ENCODE measurements at places on chromosomes 4 and X.

DNA sequence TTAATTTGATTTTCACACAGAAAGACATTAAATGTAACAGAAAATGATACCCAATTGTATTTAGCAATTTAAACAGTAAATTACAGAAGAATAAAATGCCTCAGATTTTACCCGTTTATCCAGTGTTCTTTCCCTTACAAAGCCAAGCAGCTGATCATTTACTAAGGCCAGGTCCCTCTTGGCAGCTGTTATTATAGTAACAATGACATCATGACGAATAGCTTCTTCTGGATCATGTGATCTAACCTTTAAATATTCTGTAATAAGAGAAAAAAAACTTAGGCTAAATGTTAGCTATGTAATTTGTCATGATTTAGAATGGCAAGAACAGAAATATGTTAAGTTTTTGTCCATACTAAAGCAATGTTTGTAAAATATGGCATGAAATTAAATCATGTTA lies 69.4 kb downstream of the PDS5A start:
- no peak for DNase-seq

GRCh38 chr4:87946766-87947165 lies 28.7 kb upstream of the SPP1 start:
- DNase-seq: no peak

DNA sequence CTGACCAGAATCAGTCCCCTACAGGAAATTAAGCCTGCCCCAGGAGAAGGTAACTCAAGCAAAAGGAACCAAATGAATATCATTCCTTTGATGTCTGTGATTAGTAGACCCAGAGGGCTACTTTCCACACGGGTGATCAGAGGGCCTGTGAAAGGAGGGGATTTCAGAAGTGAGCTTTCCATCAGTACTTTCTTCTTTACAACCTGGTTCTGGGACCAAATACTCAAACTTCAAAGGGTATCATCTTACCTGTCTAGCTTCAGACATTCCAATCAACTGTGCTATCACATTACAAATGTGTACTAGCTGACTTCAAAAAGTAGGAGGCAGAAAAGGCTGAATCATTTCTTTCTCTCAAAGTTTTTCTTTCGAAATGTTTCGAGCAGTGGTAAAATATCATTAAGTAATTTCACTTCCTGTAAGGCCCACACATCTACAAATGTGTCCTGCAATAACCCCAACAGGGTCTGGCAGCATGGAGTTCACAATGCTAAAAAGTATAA lies 23.9 kb downstream of the ACSL4 start:
- DNase-seq: no peak

DNA sequence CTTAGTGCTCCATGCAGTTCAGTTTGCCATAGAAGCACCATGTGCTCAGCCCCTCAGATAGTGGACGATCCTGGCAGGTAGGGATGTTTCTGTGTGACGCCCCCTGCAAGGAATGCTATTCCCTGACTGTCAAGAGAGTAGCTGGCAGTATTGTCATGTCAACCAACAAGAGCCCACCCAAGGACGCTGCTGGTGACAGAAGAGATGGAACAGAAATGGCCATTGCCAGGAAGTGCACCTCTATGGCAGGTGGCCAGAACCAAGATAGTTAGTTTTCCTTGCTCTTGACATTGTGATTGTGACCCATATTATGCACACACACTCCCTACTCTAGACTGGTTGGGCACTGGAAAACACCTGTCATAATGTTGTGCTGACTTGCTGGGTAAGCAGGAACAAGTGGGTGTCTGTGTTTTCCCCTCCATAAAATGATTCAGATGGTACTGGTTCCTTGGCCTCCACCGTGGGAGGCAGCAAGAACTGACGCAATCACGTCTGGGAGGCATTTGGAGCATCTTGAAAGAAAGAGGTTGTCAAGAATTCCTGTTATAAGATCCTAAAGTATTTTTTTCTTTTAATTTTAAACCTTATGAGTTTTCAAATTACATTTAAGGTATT lies 507.9 kb downstream of the MID1IP1 start:
- no peak for DNase-seq

- no peak for DNase-seq
Observed at GRCh38 chr4:95095348-95095974, 337.7 kb downstream of the BMPR1B start.

- peak; percentile 26 for DNase-seq
Observed at GRCh38 chrX:12701628-12702027, 89.6 kb upstream of the PRPS2 start.

GRCh38 chr4:124691801-124692200 lies 20.7 kb downstream of the ANKRD50 start:
- DNase-seq: no peak

GRCh38 chr4:119493419-119493818 lies 135.2 kb downstream of the PDE5A start:
- no peak for DNase-seq

GRCh38 chr4:69610484-69610883 lies 29.0 kb downstream of the UGT2A2 start:
- DNase-seq: no peak

GRCh38 chr4:6720202-6720699 lies 4.3 kb downstream of the BLOC1S4 start:
- DNase-seq: peak; percentile 87

- no peak for DNase-seq
Observed at GRCh38 chr4:162706632-162707031, 460.1 kb downstream of the NAF1 start.

- DNase-seq: peak; percentile 59
Observed at GRCh38 chr4:107619066-107619465, 101.0 kb downstream of the PAPSS1 start.

GRCh38 chr4:128244379-128244778 lies 43.2 kb downstream of the PGRMC2 start:
- DNase-seq: no peak

DNA sequence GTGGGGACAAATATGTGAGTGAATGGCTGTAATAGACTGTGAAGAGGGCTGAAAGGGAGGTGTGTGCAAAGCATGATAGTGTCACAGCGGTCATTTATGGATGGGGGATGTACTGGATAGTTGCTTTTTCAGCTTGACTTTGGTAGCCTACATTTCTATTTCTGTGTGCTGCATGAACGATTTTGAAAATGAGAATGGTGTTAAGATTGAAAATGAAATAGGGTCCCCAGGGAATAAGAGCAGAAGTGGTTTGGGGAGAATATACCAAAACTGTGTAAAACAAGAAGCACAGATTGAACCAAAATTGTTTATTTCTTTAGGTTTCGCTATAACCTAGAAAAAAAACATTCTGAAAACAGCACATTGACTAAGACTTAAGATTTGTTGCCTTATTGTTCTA lies 58.8 kb upstream of the CLNK start:
- no peak for DNase-seq

GRCh38 chr4:74631338-74631737 lies 163.0 kb downstream of the BTC start:
- DNase-seq: no peak

DNA sequence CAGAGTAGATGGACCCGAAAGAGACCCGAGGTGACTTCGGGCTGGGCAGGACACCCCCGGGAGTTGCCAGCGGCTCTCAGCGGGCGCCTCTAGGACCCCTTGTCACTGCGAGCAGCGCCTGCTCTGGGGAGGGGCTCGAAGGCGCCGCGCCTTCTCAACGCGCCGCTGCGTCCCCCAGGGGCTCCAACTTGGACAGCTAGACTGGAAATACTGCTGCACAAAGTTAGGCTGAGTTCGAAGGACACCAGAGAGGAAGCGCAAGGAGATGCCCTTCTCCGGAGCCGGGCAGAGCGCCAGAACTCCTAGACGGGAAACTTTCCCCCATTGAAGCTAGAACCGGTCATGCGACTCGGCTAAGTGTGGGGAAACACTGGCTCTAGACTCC lies 493 bp upstream of the KCNIP4 start:
- DNase-seq: no peak

DNA sequence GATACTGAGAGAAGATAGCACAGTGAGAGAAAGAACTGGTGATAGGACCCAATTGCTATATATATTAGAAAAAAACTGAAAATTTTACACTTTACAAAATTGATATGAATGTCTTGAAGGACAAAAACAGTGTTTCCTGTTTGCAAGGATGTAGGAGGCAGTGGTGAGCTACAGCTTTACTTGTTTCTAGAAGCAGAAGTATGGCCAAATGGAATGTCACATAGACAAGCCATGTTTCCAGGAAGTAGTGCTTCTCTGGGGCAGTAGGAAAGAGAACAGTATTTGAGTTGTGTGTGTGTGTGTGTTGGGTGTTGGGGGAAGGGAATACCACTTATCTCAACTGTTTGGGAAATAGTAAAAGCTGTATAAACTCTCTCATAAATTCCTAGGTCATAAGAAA lies 60.9 kb upstream of the IBSP start:
- DNase-seq: no peak

GRCh38 chrX:140563893-140564292 lies 59.0 kb upstream of the SOX3 start:
- DNase-seq: no peak

DNA sequence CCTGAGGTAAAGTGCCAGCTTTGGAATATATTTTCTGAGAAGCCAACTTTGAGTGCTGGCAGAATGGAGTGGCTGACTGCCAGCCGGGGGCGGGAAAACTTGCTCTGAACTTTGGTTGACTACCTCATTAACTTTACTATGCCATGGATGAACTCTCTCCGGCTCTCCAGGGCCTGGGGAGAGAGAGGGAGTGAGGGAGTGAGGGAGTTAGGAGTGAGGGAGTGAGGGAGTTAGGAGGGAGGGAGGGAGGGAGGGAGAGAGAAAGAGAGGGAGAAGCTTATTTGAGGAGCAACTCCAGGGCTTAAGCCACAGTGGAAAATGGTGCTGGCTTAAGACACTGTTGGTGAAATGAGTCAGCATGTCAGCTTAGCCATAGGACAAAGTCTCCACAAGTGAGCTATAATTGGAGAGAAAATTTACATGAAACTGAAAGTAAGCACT lies 280.9 kb upstream of the RPS6KA3 start:
- DNase-seq: peak; percentile 51

DNA sequence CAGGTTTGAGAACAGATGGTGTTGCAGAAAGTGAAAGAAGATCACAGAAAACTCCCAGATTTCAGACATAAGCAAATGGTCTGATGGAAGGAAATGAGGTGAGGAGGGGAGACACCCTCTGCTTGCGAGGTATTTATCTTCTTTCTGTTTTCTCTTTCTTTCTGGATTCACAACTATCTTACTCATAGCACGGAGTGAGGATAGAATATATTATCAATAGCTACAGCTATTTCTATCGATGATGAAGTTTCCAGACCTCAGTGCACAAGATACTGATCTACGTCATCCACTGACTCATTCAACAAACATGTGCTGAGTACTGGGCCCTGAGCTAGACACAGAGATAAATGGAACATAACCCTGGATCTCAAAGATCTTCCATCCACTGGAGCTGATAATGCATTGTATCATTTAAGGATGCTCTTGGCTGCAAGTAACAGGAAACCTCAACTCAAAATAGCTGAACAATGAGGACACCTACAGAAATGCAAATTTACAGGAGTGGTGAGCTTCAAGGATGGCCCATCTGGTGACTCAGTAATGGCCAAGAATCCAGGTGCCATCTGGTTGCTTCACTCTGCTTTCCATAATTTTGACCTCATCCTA lies 21.2 kb downstream of the SLC2A9 start:
- DNase-seq: no peak

DNA sequence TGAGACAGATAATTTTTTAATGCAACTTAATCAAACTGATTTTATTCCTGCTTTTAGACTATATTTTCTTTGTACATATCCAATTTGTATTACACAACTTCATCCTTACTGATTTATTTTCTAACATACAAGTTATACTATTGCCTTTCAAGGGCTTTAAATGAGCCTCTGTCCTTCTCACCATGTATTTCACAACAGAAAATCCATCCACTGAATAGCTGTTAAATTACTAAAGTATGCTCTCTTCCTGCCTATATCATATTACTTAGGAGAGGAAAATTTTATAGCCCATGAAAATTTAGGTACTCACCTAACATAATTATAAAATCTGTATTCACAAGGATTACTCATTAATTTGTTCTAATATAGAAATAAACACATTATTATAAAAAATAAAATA lies 528.6 kb downstream of the ANKRD50 start:
- DNase-seq: no peak

DNA sequence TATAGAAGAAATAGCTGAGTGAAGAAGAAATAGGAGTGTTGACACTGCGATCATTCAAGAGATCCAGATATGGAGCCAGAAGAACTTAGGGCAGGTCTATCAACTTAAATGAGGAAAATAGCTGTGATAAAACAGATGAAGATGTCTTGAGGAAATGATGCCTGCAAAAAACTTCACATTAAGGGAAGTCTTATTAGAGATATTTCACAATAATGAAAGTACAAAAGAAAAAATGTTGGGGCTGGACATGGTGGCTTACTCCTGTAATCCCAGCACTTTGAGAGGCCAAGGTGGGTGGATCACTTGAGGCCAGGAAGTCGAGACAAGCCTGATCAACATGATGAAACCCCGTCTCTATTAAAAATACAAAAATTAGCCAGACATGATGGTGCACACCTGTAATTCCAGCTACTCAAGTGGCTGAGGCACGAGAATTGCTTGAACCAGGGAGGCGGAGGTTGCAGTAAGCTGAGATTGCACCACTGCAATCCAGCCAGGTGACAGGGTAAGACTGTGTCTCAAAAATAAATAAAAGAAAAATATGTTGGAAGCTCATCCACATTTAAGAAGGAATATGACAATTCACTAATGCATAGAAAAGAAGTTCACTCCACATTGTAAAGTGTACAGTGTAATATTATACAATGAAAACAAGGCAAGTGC lies 56.3 kb downstream of the PKD2 start:
- no peak for DNase-seq

- no peak for DNase-seq
Observed at GRCh38 chrX:11461201-11462001, 168.2 kb downstream of the AMELX start.

- DNase-seq: no peak
Observed at GRCh38 chrX:24023972-24024669, 2.9 kb downstream of the KLHL15 start.

- peak; percentile 41 for DNase-seq
Observed at GRCh38 chr4:37662861-37663390, 23.2 kb downstream of the RELL1 start.

DNA sequence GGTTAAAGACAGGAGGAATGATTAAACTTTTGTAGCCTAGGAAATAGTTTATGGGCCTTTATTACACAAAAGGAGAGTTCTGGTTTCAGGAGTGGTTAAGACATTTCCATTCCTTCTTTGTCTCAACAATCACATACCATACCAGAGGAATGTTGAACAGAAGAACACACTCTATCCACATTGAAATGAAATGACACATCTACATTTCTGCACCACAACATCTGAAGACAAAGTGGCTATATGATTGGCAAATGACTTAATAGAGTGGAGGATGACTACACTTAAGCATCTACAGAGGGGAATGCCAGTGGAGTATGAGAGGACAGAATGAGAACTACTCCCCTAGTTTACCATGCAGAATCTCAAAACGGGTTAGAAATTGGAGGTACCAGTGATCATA lies 8.0 kb downstream of the CYP2U1 start:
- DNase-seq: no peak

DNA sequence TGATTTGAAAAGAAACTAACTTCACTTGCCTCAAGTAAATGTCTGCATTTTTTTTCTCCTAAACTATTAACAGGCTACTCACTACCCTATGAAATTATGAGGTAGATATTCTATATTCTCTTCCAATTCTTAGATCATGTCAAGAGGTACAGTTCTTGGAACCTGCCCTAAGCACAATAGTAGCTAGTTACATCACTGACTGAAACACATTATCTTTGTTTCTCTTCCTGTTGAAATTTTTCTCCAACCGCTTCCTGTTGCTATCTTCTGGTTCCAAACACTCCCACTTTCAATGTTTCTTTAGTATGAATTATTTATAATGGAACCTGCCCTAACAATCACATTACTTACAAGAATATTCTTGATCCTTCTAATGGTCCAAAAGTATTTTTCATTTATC lies 5.0 kb upstream of the BANK1 start:
- DNase-seq: no peak

All from left hindlimb (tissue), 1 donor.